Myocyte (in vitro differentiated cells): ENCODE measurements at places on chromosomes 16 and 17.

- no peak for DNase-seq
Observed at GRCh38 chr17:13584701-13585080, 17.0 kb downstream of the HS3ST3A1 start.

GRCh38 chr17:30378241-30378824 is 394 bp upstream of the CPD start:
- no peak for DNase-seq

- no peak for DNase-seq
Observed at GRCh38 chr17:47791025-47791424, 30.6 kb downstream of the OSBPL7 start.

DNA sequence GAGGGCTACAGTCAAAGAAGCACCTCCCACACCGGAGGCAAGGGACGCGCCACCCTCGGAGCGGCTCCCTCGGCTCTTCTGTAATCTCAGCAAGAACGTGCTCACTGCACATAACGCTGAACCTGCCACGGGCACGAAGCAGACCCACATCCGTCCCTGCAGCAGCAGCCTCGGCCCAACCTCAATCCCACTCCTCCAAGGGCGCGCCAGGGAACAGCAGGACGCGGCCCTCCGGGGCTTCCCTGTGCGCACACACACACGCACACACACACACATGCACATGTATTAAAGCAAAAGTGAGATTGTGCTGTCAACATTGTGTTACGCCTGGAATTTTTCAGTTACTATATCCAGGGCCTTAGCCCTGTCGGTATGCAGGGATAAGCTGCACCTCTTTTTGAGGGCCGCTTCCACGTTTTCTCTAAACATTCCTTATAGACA is 54.0 kb downstream of the TBC1D16 start:
- DNase-seq, result no peak
